ENCODE measurements at places on chromosomes 1 and 21. TPM values are rescaled to one million over a fixed set of nuclear protein-coding genes. Genes with fewer than 3 reads are reported as not detected.

GRCh38 chr1:56508523-56508983, 70.8 kb downstream of the PLPP3 start:
- no peaks in the 10 kb centered on the region for H3K36me3 ChIP-seq
- DNase-seq: no peak
- no peaks in the 10 kb centered on the region for H3K27me3 ChIP-seq
- H3K27ac ChIP-seq: no peak overlapping the region
- no peaks in the 10 kb centered on the region for H3K4me1 ChIP-seq
- H3K4me3 ChIP-seq: no peak overlapping the region

DNA sequence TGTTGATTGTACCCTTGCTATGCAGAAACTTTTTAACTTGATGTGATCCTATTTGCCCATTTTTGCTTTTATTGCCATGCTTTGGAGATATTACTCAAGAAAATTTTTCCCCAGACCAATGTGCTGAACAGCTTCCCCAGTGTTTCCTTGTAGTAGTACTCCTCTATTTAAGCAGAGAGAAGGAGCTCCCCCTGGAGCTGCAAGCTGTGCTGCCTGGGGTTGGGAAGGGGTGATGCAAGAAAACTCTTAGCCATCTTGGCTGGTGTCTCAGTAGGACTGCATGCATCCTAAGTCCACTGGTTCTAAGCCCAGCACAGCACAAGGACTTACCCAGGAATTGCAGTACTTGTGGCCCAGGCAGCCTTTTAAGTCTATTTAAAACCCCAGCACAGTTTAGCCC, 121.6 kb downstream of the NTMT2 start:
- no peak overlapping the region for H3K27ac ChIP-seq
- no peaks in the 10 kb centered on the region for H3K27me3 ChIP-seq
- DNase-seq: no peak
- H3K4me3 ChIP-seq: no peak overlapping the region

GRCh38 chr21:32712043-32712442, 15.8 kb downstream of the SYNJ1 start:
- H3K27me3 ChIP-seq: no peaks in the 10 kb centered on the region
- H3K4me1 ChIP-seq: peaks cover 11% of the 10 kb centered on the region
- no peak overlapping the region for H3K27ac ChIP-seq
- DNase-seq: no peak

DNA sequence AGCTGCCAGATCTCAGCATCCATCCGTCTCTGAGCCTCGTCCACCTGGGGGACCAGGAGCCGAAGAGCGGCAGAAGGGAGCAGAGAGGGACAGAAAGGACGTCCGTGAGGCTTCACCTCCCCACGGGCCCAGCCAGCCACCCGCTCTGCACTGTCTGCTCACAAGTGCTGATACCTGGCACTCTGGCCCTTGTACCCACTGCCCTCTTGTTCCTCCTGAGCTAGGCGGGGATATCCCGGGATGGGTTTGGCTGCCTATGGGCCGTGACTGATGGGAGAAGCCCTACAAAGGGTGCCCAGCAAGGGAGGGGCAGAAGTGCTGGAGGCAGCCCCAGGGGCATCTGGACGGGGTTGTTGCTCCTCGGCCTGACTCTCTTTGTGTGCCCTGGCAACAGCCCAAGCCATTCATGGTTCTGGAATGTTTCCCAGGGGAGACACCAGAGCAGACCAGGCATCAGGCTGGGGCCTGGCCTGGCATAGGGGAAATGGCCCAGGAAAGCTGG, 57.6 kb downstream of the LDLRAD2 start:
- no peaks in the 10 kb centered on the region for H3K27me3 ChIP-seq
- H3K36me3 ChIP-seq: no peaks in the 10 kb centered on the region
- no peak for DNase-seq
- no peaks in the 10 kb centered on the region for H3K4me1 ChIP-seq
- H3K4me3 ChIP-seq: no peak overlapping the region
- no peak overlapping the region for H3K27ac ChIP-seq

GRCh38 chr1:64584479-64584878, 114.5 kb downstream of the CACHD1 start:
- H3K27ac ChIP-seq: no peak overlapping the region
- H3K27me3 ChIP-seq: no peaks in the 10 kb centered on the region
- H3K36me3 ChIP-seq: no peaks in the 10 kb centered on the region
- H3K4me3 ChIP-seq: no peak overlapping the region

- H3K36me3 ChIP-seq: no peaks in the 10 kb centered on the region
- no peaks in the 10 kb centered on the region for H3K27me3 ChIP-seq
- H3K4me1 ChIP-seq: peaks cover 34% of the 10 kb centered on the region
- DNase-seq: peak; percentile 80
- H3K27ac ChIP-seq: no peak overlapping the region
- H3K4me3 ChIP-seq: no peak overlapping the region
These were observed 50.5 kb upstream of the GFI1 start for GRCh38 chr1:92536980-92537884.

DNA sequence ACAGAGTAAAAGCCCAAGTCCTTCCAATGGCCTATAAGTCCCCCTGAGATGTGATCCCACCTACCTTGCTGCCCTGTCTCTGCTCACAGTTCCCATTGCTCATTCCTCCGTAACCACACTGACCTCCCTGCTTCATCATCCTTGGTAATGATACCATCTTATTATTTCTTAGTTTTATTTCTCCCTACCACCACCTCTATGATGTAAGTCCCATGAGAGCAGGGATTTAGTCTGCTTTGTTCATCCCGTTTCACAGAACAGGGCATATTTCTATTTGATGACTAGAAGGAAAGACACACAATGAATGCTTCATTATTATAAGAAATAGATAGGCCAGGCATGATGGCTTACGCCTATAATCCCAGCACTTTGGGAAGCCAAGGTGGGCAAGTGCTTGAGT, 22.5 kb downstream of the NIBAN1 start:
- no peak overlapping the region for H3K4me3 ChIP-seq
- H3K36me3 ChIP-seq: no peaks in the 10 kb centered on the region
- H3K27ac ChIP-seq: no peak overlapping the region
- DNase-seq: no peak
- H3K27me3 ChIP-seq: no peaks in the 10 kb centered on the region

- no peak overlapping the region for H3K27ac ChIP-seq
- no peaks in the 10 kb centered on the region for H3K27me3 ChIP-seq
- H3K36me3 ChIP-seq: no peaks in the 10 kb centered on the region
- H3K4me1 ChIP-seq: no peaks in the 10 kb centered on the region
These were observed 17.3 kb upstream of the FMN2 start for GRCh38 chr1:240074422-240074821.

GRCh38 chr21:28805885-28806284, 186.8 kb downstream of the LTN1 start:
- no peak for DNase-seq
- no peaks in the 10 kb centered on the region for H3K27me3 ChIP-seq
- no peak overlapping the region for H3K4me3 ChIP-seq
- no peak overlapping the region for H3K27ac ChIP-seq
- H3K4me1 ChIP-seq: no peaks in the 10 kb centered on the region

Gene CRP
- total RNA-seq: not detected

- H3K4me1 ChIP-seq: peaks cover 5% of the 10 kb centered on the region
- no peak overlapping the region for H3K27ac ChIP-seq
- H3K27me3 ChIP-seq: no peaks in the 10 kb centered on the region
- no peaks in the 10 kb centered on the region for H3K36me3 ChIP-seq
- no peak overlapping the region for H3K4me3 ChIP-seq
- no peak for DNase-seq
These were observed 71.2 kb downstream of the DPYD start for GRCh38 chr1:97849345-97850340.
